ENCODE measurements at places on chromosomes 7 and 10.

DNA sequence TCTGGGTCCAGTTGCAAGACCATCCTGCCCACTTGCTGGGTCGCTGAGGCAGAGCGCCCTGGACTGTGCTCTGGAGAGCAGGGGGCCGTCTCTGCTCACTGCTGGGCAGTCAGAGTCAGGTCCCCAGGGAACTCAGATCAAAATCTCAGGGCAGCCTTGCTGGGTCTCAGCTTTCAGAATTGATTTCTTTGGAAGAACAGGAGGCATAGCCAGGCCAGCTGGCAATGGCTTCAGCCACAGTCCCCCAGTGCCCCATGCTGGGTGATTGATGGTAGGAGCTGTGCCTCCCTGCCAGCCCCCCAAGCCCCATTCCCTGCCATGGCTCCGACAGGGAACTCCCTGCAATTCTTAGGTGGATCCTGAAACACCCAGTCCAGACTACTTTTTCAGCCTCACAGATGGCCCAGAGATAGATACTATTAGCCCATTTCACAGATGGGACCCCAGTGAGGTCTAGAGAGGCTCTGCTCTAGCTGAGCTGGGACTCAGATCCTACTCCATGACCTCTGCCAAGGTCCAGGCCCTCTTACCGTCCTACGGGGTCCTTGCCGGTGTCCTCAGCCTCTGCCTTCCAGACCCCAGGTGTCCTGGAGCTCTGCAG, 467 bp downstream of the MMRN2 start:
- DNase-seq: no peak

GRCh38 chr10:97087296-97087695, 98.5 kb downstream of the SLIT1 start:
- DNase-seq: no peak

DNA sequence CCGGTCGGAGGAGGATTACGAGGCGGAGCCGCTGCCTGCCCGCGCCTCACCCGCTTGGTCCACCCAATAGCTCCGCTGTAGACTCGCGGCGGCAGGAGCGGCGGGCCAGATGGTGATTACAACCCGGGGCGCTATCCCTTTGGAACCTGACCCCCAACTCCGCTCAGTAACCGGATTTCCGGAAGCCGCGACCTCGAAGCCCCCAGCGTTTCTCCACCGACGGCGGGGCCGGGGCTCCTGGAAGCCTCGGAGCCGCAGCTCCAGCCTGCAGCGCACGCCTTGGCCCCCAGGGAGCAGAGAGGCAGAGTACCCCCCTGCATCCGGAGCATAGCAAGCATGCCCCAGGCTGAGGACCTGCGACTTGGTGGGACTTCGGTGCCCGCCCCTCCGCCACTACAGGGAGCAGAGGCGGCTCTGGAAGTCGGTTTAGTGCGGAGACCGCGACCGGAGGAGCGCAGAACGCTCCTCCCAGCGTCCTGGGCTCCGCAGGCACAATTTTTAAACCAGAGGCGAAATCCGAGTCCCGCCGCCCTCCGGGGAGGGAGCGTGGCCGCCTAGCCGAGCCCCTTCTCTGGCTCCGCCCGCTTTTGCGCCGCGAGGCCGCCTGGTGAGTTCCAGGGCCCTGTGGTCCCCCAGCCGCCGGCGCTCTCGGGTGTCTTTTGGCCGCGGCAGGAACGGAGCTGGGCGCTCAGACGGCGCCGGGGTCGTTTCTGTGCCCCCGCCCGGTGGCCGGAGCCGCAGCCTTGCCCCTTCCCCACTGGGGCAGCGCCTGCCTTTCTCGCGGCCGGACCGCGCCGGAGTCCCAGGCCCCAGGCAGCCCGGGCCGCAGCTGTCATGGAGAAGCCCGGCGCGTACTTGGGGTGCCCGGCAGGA, 28.2 kb upstream of the BMS1 start:
- DNase-seq: no peak

DNA sequence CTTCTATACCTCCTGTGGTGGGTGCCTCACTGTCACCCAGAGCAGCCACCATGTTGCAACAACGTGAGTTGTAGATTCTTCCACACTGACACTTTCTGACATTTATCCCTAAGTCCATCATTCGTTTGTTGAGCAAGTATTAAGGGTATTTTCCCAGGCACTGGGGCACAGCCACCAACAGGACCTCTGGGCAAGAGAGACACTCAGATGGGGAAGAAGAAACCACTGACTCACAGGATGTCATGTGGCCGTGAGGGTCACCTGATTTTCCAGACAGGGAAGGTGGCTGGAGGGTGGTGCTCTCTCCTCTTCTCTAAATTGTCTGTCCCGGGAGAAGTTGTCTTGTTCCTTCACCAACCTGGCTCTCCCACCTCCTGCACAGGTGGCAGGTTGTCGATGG, 51.7 kb upstream of the PPIF start:
- DNase-seq: no peak

DNA sequence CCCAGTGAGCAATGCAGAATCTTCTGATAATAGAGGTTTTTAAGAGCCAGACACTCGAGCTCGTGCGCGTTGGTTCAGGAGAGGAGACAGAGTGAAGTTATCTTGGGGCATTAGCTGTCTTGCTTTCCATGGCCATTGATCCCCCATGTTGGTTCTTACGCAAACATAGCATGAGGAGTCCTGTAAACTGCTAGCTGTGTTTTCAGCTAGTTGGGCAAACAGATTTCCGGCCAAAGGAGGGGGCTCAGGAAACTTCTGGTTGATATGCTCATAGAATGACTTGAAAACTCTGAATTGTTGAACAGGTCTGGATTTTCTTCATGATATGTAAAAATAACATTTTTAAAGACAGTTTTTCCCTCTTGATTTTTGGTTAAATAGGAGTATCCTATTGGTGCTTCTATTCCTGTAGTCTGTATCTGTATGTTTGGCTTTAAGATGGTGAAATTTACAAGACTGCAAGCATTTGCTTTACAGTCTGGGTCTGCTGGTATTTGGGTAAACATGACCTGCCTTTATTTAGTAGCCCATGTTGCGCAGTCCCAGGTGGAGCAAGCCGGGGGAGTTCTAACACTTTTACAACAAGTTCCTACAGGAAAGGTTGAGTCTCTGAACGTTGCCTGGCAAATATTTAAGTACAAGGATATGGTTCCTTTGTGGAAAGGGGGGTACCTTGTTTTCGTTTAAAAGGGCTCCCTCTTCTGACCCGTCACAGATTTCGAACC, 218.4 kb upstream of the KCND2 start:
- DNase-seq: no peak

DNA sequence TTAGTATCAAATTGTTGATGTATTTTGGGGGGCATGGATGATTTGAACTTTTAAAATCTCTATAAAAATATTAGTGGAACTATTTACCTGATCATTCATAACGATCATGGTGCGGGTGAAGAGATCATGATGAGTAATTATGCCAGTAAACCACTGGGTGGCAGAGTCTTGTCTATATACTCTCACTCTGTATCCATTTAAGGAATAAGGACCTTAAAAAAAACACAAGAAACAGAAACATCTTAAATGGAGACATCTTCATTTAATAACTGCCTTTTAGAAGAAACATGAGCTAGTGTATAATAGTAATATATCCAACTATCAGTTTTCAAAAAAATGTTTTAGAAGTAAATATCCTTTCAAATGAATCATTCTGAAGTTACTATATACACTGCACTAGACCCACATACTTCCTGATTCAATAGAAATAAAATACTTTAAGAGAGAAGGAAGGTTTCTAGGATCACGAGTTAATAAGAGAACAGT, 84.0 kb downstream of the NRBF2 start:
- peak; percentile 4 for DNase-seq

DNA sequence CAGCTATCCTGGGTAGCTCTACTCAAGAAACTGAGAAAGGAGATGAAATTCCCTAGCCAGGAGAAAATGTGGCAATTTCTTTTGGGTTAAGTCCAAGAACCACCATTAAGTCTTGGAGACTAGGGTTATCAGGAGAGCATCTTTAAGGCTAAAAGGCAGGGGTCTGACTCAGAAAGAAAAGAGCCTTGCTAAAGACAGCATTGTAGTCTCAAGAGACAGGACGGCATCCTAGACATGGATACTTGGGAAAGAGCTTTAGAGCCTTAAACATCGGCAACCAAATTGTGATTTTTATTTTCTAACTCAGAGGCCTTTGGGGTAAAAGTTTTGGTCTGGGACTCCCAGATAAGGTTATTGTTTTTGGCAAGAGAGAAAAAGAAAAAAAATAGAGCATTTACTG, 83.1 kb downstream of the FAS start:
- DNase-seq: no peak

DNA sequence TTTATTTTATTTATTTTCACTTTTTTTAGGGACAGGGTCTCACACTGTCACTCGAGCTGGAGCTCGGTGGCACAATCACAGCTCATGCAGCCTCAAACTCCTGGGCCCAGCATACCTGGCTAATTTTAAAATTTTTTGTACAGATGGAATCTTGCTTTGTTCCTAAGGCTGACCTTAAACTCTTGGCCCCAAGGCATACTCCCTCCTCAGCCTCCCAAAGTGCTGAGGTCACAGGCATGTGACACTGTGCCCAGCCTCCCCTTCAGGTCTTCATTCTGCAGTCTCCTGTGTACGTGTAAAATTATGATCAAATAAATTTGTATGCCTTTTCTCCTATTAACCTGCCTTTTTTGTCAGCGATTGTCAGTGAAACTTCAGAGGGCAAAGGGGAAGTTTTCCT, 17.8 kb upstream of the TCTN3 start:
- DNase-seq: no peak

- DNase-seq: no peak
These were observed 853.5 kb downstream of the GATA3 start for GRCh38 chr10:8908013-8908412.

DNA sequence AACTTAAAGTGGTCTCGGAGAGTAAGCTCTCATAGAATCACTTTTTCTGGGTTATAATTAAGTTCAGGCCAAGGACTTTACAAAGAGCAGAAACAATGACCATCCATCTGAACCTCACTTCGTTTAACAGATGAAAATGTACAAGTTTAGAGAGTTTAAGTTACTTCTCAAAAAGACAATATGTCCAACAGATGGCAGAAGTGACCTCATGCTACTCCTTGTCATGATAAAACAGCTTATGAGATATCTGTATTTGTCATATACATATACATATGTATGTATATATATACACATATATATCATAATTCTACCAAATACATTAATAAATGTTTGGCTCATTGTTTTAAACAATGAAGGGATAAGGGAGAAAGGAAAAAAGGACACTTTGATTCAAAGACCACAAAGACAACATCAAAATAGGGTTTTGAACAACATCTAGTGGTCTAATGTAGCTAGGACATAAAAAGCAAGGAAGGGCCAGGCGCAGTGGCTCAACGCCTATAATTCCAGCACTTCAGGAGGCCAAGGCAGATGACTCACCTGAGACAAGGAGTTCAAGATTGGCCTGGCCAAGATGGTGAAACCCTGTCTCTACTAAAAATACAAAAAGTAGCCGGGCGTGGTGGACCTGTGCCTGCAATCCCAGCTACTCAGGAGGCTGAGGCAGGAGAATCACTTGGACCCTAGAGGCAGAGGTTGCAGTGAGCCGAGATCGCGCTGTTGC, 17.8 kb downstream of the NAPEPLD start:
- DNase-seq: no peak

- no peak for DNase-seq
These were observed 228.5 kb downstream of the POLR1F start for GRCh38 chr7:19480383-19480782.

DNA sequence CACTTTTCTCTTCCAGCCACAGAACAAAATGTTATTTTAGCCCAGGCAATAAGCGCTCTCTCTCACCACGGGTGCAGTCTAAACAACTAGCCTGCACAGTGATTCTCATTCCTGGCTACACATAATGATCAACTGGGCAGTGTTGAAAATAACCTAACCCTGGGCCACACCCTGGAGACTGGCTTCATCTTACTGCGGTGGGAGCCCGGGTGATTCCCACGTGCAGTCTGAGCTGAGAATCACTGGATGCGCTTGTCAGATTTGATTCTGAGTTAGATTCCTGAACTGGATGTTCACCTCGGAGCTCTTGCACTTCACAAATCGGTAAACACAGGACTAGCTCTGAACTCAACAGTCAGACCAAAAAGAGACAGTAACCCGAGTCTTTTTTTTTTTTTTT, 14.9 kb downstream of the ZC3HAV1 start:
- no peak for DNase-seq

DNA sequence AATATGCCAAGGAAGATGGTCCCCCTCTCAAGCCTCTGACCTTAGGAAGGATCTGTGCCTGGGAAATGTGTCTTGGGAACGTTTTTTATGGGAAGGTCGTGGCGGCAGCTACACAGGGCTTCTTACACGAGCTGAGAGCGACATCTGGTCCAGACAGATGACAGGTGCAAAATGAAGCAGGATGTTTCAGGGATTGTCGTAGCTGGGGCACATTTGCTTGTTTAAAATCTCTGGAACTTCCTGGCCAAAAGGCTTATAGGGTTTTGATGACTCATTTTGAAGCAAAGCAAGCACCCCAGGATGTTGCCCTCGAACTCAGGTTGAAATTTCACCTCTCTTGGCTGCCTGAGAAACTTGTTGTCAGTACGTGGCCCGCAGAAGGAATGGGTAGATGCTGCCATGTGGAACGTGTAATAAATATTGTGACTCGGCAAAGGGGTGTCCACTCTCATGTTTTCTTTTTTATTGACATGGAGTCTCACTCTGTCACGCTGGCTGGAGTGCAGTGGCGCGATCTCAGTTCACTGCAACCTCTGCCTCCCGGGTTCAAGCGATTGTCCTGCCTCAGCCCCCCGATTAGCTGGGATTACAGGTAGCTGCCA, 117.5 kb downstream of the CAMK1D start:
- no peak for DNase-seq

- DNase-seq: no peak
These were observed 255.8 kb downstream of the TWIST1 start for GRCh38 chr7:18861514-18862118.

DNA sequence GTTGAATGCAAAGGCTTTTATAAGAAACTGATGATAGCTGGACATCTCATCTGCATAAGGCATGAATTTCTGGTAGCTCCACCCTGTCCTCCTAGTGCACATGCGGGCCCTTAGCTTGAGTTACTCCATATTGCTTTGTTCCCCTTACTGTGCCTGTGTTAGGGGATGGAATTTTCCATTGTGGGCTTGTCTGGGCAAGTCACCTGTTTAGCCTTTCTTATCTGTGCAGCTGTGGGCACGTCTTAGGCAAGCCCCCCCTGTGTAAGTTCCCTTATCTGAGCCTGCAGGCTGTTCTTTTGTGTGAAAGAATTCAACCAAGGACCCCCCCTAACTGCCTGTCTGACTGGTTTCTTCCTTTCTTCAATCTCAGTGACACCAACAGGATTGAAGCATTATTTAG, 14.5 kb upstream of the CROT start:
- no peak for DNase-seq

- DNase-seq: no peak
These were observed 186.2 kb downstream of the BICC1 start for GRCh38 chr10:58698777-58699356.

GRCh38 chr7:33500703-33501701, 371.6 kb downstream of the BBS9 start:
- no peak for DNase-seq

DNA sequence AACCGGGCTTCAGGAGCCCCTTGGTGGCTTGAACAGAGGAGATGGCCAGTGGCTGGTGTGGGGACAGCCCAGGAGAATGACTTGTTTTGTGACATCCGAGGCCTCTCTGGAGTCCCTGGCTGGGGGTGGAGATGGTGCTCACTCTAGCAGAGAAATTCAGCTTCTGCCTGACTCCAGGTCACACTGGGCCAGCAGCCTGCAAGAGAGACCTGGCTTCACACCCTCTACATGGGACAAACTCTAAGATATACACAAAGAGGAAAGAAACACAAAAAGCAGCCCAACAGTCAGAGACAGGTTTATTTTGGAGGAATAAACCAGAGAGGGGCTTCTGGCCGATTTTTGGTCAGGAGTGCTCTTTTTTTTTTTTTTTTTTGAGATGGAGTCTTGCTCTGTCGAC, 132.8 kb downstream of the ELFN1 start:
- no peak for DNase-seq

- no peak for DNase-seq
These were observed 19.8 kb upstream of the COL1A2 start for GRCh38 chr7:94374721-94375566.

Data from DMS79 (cell line).